ENCODE measurements at places on chromosomes 4 and X. TPM values are rescaled to one million over a fixed set of nuclear protein-coding genes. Genes with fewer than 3 reads are reported as not detected.

Gene EDNRA
- total RNA-seq, result 0.39 TPM

Gene WFS1
- 17.6 TPM for total RNA-seq

Gene CLGN
- 0.39 TPM for total RNA-seq

Gene ETNPPL
- total RNA-seq, result 0.11 TPM

Gene ERCC6L
- 2.4 TPM for total RNA-seq

Gene NLGN4X
- total RNA-seq, result 9.8 TPM

Gene COL25A1
- total RNA-seq, result under 0.01 TPM

Gene PDLIM3
- total RNA-seq, result 2.7 TPM

Gene SLC26A1
- total RNA-seq, result 0.26 TPM

Gene KIF4A
- 10.4 TPM for total RNA-seq

Gene PDCL2
- total RNA-seq, result not detected

Gene SOX3
- total RNA-seq, result not detected

Gene CXorf38
- 15.8 TPM for total RNA-seq

Gene F9
- total RNA-seq, result not detected

Gene GLOD5
- total RNA-seq, result not detected

Gene ODAPH
- not detected for total RNA-seq

Gene CTSO
- 31.1 TPM for total RNA-seq

Gene KLHL4
- total RNA-seq, result 0.22 TPM

Gene SLC38A5
- total RNA-seq, result 21.3 TPM

Gene TLR8
- not detected for total RNA-seq

Gene CENPI
- 13.0 TPM for total RNA-seq

Gene IL15
- 1.3 TPM for total RNA-seq

Gene ZNF185
- total RNA-seq, result 3.4 TPM

Gene FRMPD3
- 0.39 TPM for total RNA-seq

Gene NPY1R
- total RNA-seq, result not detected

Gene DCAF4L1
- 0.26 TPM for total RNA-seq

Gene XAGE1A
- total RNA-seq, result not detected

Gene MAGIX
- total RNA-seq, result 2.8 TPM

Gene PABPC5
- 5.2 TPM for total RNA-seq

Gene NOP14
- total RNA-seq, result 24.1 TPM

Measured in articular chondrocyte of knee joint (primary cell).